Spinal cord (tissue), 10 donors: ENCODE measurements at places on chromosomes 7 and 10. TPM values are rescaled to one million over a fixed set of nuclear protein-coding genes. Genes with fewer than 3 reads are reported as not detected.
A peak's percentile ranks its signal among the peaks of the same experiment; 100 is the strongest.

DNA sequence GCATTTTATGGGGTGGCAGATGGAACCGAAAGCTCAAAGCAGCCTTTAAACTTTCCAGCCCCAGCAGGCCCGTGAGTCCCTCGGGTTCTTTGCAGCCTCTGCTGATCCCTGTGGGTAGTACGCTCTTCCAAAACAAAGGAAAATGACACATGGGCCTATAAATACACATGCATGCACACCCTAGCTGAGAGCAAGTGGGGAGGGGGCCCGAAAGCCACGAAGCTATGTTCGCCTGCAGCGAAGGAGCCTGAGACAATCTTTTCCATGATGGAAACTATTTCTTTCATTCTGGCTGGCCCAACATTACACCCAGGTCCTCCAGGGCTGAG is 32.2 kb downstream of the CALML5 start:
- H3K36me3 ChIP-seq, result no peaks in the 10 kb centered on the region
- no peak for DNase-seq
- peak overlapping the region; percentile 90 for H3K27ac ChIP-seq
- no peak overlapping the region for H3K4me3 ChIP-seq
- peaks cover 33% of the 10 kb centered on the region for H3K4me1 ChIP-seq
- no peaks in the 10 kb centered on the region for H3K27me3 ChIP-seq

GRCh38 chr7:8365499-8366110 is 67.8 kb upstream of the NXPH1 start:
- no peak for DNase-seq
- no peaks in the 10 kb centered on the region for H3K27me3 ChIP-seq
- no peaks in the 10 kb centered on the region for H3K36me3 ChIP-seq
- no peak overlapping the region for H3K27ac ChIP-seq
- no peaks in the 10 kb centered on the region for H3K4me1 ChIP-seq
- H3K4me3 ChIP-seq, result no peak overlapping the region

- H3K27ac ChIP-seq, result no peak overlapping the region
- DNase-seq, result no peak
- no peaks in the 10 kb centered on the region for H3K4me1 ChIP-seq
- H3K4me3 ChIP-seq, result no peak overlapping the region
- no peaks in the 10 kb centered on the region for H3K36me3 ChIP-seq
- no peaks in the 10 kb centered on the region for H3K27me3 ChIP-seq
Measured at GRCh38 chr7:92685136-92686042, 95.2 kb upstream of the FAM133B start.

DNA sequence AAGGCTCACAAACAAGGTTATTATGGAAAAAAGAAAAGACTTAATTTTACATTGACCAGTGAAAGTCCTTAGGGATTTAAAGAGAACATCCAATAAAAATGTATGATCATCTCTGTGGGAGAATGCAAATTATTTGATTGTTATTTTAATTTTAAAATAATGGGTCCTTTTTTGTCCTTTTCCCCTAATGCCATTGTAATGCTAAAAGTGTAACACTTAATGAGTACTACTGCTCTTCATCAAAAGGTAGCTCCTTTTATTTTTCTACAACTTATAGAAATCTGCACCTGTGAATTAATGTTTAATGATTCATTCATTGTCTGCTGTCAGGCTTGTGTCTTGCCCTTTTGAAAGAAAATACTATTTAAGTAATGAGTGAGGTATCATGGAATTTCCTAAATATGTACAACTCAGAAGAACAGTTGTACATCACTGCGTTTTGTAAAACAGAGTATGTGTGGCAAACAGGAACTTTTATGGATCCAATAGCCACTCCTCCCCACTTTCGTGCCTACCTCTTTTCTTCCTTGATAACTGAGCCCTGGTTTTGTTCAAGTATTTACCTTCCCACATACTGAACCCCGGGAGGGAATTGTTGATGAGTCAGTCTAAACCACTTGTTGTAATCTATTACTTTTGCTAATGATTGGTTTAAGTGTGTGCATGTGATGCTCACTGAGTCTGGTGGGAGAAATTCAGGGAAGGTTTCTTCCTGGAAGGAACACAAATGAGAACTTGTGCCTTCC is 19.9 kb upstream of the TRUB1 start:
- H3K4me1 ChIP-seq, result no peaks in the 10 kb centered on the region
- H3K4me3 ChIP-seq, result no peak overlapping the region
- no peak overlapping the region for H3K27ac ChIP-seq
- no peaks in the 10 kb centered on the region for H3K27me3 ChIP-seq
- no peaks in the 10 kb centered on the region for H3K36me3 ChIP-seq
- no peak for DNase-seq

DNA sequence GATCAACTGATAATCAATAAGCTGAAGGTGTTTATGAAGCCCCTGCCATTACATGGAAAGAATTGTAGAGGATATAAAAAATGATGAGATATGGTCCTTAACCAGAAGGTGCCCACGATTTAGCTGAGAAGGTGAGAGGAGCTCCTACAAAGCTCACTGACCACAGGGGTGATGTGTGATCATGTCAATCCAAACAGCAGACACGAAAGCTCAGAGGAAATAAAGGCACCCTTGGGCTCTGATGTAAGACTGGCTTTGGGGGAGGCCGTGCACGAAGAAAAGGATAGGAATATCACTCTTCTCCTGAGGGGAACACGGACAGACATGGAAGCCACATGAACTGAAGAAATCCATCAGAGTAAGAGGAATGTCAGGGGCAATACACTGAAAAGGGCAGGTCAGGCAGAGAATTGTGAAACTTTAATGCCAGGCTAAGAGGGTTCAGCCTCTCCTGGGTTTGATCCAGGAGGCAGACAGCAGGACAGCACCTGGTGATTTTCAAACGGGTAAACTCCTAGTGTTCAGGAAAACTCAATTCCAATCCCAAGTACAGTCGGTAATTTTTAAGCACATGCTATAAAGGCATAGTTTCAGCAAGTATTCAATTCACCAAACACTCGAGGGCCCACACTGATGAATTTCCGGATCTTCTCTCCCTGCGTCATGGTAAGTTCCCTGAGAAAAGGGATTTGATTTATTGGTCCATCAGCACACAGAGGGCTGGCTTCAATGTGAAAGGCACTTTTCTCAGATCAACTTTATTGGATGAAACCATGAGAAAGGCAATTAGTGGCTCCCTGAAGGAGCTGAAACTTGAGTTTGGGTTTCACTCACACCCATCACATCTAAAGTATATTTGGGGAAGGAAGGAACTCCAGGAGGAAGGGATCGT is 163.8 kb downstream of the PRPF18 start:
- no peak overlapping the region for H3K27ac ChIP-seq
- H3K4me1 ChIP-seq, result no peaks in the 10 kb centered on the region

GRCh38 chr7:113100121-113100603 is 13.5 kb upstream of the GPR85 start:
- H3K27ac ChIP-seq, result no peak overlapping the region
- H3K36me3 ChIP-seq, result no peaks in the 10 kb centered on the region
- no peak overlapping the region for H3K4me3 ChIP-seq
- peak; percentile 41 for DNase-seq

GRCh38 chr7:23603632-23604295 is 6.6 kb downstream of the CCDC126 start:
- no peak for DNase-seq
- H3K4me3 ChIP-seq, result no peak overlapping the region
- H3K36me3 ChIP-seq, result no peaks in the 10 kb centered on the region
- H3K4me1 ChIP-seq, result peaks cover 3% of the 10 kb centered on the region
- no peak overlapping the region for H3K27ac ChIP-seq

GRCh38 chr10:12036073-12036655 is 6.4 kb downstream of the UPF2 start:
- H3K4me3 ChIP-seq, result no peak overlapping the region
- no peak overlapping the region for H3K27ac ChIP-seq
- peaks cover 2% of the 10 kb centered on the region for H3K4me1 ChIP-seq
- H3K36me3 ChIP-seq, result peaks cover 17% of the 10 kb centered on the region
- no peak for DNase-seq
- H3K27me3 ChIP-seq, result no peaks in the 10 kb centered on the region

DNA sequence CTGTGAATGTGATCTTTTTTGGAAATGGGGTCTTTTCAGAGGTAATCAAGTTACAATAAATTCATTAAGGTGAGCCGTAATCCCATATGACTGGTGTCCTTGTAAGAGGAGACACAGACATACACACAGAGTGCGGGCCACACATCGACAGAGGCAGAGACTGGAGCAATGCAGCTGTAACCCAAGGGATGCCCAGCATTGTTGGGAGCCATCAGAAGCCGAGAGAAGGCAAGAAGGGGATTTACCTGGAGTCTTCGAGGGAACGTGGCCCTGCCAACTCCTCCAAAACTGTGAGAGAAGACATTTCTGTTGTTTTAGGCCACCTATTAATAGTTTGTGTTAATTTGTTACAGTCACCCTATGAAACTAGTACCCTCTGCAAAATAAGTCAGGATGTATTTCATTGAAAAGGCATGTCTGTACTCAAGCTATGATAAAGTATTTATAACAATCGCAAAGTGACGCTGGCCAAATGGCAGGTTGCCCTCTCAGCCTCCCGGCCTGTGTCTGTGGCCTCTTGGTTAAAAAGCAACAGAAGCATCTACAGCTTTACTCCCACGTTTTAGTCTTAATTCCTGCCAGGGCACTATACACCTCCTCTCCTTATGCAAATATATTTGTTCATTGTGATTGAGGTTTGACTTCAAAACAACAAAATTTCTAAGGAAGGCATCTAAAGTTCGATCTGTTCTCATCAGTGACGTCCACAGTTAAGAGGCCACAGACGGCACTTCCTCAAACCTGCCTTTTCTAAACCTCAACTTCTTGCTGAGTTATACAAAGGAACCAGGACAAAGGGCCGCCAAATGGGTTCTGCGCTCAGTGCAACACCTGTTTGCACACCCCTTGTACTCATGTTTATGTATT is 46.8 kb downstream of the HIPK2 start:
- no peak overlapping the region for H3K4me3 ChIP-seq
- H3K36me3 ChIP-seq, result peaks cover 5% of the 10 kb centered on the region
- H3K4me1 ChIP-seq, result peaks cover 14% of the 10 kb centered on the region
- no peak overlapping the region for H3K27ac ChIP-seq
- no peaks in the 10 kb centered on the region for H3K27me3 ChIP-seq

- no peak for DNase-seq
- no peaks in the 10 kb centered on the region for H3K4me1 ChIP-seq
- H3K27ac ChIP-seq, result no peak overlapping the region
- H3K27me3 ChIP-seq, result no peaks in the 10 kb centered on the region
- no peak overlapping the region for H3K4me3 ChIP-seq
Measured at GRCh38 chr7:14858410-14858809, 44.1 kb downstream of the DGKB start.

DNA sequence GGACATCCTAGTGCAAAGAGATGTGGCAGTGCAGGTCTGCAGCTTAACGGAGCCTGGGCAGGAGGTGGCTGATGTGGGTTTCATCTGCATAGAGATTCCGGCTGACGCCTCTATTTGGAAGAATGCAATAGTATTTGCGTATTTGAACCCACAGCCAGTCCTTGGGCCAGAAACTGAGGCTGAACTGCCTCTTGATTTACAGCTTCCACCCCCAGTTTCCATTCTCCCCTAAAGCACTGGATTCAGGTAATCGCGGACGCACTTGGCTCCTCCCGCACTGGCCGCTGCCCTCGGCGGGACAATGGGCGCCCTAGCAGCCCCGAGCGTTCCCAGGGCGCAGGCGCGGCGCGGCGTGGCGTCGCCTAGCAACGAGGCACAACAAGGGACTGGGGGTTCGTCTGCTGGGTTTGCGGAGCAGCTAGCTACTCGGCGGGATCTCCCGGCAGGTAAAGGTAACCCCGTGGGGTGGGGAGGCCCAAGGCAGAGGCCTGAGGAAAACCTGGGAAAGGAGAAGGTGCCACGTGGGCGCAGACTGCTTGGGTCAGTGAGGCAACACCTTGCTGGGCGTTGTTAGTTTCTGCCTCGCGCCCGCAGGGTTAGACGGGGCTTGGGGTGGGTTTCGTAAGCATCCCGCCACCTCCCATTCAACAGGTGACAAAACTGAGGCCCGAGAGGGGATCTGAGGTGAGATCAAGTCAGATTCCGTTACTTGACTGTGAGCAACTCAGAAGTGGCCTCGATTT is at the start of gene ARMC3:
Gene ARMC3 (plus strand): TSS at position 393 of the 743 bp plus-strand sequence. CDS start 3,944 bp downstream, outside the sequence.
- peak within 1 kb of the TSS; percentile 52 for H3K4me3 ChIP-seq
- peaks cover 5% of the 10 kb centered on the region for H3K27me3 ChIP-seq
- H3K27ac ChIP-seq, result no peak within 1 kb of the TSS
- no peaks in the 10 kb centered on the region for H3K36me3 ChIP-seq
- H3K4me1 ChIP-seq, result peaks cover 9% of the 10 kb centered on the region

DNA sequence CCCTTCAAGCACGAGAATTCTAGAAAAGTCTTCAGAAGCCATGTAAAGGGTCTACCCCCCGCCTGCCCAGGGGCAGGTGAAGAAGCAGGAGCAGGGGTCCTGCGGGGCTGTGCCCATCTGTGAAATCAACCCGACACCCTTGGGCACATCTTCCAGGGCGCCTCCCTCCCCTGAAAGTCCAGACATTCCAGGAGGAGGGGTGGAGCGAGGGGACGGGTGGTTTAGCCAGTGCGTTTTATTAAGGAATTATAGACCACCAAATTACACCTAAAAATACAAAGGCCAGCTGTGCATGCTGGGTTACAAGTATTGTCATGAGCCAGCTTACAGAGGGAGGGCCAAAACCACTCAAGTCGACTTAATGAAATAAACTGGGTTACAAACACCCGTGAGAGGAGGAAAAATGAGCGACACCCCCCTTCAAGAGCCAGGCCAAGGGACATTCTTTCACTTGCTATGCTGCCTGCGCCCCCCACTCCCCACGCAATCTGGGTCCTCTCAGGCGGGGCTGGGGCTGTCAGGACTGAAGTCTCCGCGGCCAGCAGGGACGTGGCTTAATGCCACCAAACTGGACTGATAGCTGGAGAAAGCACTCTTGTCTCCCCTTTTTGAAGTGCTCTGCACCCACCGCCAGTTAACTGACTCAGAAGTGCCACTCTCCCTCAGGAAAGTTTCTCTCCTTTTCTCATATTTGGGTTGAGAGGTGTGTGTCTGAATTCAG is 360.3 kb downstream of the FRMD4A start:
- H3K36me3 ChIP-seq, result peaks cover 14% of the 10 kb centered on the region
- no peak overlapping the region for H3K4me3 ChIP-seq
- H3K27me3 ChIP-seq, result no peaks in the 10 kb centered on the region
- H3K4me1 ChIP-seq, result peaks cover 15% of the 10 kb centered on the region
- H3K27ac ChIP-seq, result no peak overlapping the region
- DNase-seq, result no peak

DNA sequence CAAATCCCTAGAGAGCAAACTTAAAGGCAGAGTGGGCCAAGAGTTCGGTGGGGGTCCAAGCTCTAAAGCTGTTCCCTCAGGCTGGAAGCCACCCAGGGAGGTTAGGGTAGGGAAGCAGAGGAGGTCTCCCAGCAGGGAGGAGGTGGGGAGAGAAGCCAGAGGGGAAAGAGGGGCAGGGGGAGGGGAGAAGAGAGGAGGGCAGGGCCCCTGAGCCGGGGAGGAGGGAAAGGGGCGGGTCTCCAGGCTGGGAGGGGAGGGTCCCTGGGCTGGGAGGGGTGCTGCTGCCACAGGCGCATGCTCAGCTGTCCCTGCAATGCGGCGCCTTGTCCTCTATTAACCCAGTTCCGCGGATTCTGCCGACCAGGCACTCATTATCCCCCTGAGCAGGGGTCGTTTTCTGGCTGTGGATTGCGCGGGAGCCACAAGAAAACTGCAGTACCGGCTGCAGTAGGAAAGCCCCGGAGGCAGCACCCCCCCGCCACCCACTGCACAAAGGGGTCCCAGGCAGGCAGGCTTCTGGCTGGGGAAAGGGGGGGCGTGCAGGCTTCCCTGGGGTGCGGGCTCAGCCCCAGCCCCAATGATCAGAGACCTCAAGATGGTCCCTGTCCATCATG is 49.3 kb downstream of the CAMK2B start:
- peak; percentile 83 for DNase-seq
- peak overlapping the region; percentile 76 for H3K27ac ChIP-seq
- no peaks in the 10 kb centered on the region for H3K27me3 ChIP-seq
- H3K4me1 ChIP-seq, result peaks cover 53% of the 10 kb centered on the region
- peak overlapping the region; percentile 32 for H3K4me3 ChIP-seq

UNC5B gene
- 43.9 TPM for total RNA-seq

GIMAP7 gene
- 3.3 TPM for total RNA-seq

GPER1 gene
- 12.2 TPM for total RNA-seq

ACTL6B gene
- total RNA-seq, result 35.2 TPM

PRLHR gene
- 0.22 TPM for total RNA-seq

UTF1 gene
- not detected for total RNA-seq
